NCI-H1048 (cell line): ENCODE measurements at places on chromosomes 16 and 17.

DNA sequence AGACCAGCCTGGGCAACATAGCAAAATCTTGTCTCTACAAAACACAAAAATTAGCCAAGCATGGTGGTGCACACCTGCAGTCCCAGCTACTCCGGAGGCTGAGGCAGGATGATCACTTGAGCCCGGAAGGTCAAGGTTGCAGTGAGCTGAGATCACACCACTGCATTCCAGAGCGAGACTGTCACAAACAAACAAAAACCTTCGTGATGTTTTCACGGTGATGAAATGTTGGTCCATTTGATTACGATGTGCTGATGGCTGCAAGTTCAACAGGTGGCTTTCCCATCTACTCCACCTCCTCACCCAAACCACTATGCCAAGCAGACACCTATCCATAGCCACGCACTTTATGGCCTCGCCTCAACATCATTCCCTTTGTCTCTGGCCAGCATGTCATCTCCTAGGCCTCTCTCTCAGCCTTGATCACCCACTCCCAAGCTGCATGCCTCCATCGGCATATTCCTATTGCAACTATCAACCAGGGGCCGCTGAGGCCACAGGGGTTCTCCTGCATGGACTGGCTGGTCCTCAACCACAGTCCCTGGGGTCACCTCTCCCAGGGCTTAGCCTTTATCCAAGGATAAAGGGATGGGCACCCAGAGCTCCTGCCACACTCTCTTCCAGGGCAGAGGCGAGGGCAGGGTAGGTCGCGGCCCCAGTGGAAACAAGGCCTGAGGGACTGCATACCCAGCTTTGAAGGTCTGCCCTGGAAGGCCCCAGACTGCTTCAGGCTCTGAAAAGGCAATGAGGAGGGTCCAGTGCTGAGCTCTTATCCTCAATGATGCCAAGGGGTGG is 17.1 kb upstream of the ALOX15B start:
- DNase-seq, result no peak

DNA sequence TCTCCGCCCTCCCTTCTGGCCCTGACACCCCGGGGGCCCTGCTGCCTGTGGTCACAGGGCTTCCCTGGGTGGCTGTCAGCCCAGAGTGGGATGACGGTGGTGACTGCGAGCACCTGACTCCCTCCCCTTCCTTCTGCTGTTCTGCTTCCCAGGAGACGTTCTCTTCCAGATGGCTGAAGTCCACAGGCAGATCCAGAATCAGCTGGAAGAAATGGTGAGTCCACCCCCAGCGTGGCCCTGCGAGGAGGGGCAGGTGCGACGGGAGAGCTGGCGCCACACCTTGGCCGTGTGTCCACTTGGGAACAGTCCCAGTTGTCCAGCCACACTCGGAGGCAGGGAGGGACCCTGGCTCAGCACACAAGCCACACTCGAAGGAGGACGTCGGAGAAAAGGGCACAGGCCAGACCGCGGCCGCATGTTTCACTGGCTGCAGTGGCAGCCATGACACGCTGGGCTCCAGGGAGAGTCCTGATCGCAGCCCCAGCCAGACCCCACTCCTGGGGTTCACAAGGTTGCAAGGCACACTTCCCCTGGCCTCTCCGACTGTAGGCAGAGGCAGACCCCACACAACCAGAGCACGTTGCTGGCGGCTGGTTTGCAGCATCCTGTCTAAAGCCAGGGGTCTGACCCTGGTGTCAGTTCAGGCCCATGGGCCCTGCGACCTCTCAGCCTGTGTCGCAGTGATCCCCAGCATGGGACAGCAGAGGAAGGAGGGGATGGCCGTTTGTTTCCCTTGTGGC is 49.9 kb downstream of the BAIAP2 start:
- no peak for DNase-seq

DNA sequence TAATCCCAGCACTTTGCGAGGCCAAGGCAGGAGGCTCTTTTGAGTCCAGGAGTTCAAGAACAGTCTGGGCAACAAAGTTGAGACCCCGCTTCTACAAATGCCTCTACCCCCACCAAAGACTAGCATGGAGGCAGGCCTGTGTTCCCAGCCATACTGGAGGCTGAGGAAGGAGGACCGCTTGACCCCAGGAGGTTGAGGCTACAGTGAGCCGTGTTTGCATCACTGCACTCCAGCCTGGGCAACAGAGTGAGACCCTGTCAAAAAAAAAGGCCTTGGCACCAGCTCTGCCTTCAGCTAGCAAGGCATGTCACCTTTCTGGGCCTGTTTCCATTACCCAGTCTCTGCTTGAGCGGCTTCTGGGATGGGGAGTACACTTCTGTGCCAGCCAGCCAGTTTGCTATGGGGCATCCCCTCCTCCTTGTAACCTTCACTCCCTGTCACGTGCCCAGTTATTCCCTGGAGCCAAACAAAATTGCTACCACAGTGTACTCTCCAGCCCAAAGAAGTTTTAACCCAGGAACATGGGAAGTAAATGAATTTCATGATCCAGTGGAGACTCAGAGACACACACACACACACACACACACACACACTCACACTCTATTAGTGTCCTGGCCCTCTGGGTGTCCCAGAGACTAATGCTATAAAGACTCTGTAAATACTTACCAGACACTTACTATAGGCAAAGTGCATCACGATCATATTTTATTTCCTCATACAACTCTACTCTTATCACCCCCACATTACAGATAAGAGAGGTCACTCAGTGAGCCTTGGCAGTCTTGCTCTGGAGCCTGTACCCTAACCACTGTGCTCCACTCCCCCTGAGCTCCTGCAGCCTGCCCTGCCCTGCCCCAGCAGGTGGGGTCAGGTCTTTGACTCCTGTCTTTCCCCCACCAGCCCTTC is 2.5 kb downstream of the CISD3 start:
- DNase-seq, result no peak

DNA sequence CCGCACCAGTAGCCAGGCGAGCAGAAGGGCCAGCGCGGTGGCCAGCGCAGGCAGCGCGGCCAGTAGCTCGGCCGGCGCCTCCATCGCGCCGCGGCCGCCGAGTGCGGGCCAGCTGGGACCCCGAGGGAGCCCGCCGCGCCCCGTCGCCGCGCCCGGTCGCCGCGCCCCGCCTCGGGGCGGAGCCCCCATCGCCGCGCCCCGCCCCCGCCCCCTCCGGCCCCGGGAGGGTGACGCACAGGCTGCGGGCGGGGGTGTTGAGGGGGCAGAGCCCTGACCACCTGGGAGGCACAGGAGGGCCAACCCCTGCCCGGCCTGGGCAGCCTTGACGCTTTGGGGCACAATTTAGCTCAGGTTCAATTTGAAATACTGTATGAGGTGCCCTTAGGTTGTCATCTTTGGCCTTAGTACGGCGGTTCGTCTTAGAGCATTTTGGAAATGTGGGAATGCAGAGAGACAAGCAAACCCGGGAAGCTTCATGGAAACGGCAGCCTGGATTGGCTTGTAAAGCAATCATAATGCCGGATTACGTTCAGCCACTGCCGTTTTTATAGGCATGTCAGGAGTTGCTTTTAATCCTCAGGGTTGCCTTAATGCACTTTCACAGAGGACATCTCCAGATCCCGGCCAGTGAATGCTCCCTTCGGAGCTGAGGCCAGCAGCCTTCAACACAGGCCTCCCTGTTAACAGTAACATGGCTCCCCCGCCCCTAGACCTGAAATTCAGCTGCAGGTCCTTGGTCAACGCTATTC is at the start of gene MXRA7:
Gene MXRA7, minus strand, starts transcription at position 103 of the 749 bp plus-strand sequence. Its CDS starts 19 bp downstream, at position 84.
- DNase-seq, result peak; percentile 24

GRCh38 chr17:38673707-38674013 is 1.1 kb downstream of the EPOP start:
- no peak for DNase-seq

- no peak for DNase-seq
Measured at GRCh38 chr17:40251576-40251975, 32.5 kb downstream of the WIPF2 start.

DNA sequence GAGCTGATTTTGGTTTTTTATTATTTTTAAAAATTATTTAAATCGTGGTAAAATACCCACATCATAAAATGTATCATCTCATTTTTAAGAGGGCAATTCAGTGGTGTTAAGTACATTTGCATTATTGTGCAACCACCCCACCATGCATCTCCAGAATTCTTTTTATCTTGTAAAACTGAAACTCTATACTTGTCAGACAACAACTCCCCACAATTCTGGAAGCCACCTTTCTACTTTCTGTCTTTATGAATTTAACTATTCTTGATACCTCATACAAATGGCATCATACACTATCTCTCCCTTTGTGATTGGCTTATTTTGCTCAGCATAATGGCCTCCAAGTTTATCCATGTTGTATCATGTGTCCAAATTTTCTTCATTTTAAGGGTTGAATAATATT is 97.9 kb downstream of the HS3ST3B1 start:
- DNase-seq, result no peak

DNA sequence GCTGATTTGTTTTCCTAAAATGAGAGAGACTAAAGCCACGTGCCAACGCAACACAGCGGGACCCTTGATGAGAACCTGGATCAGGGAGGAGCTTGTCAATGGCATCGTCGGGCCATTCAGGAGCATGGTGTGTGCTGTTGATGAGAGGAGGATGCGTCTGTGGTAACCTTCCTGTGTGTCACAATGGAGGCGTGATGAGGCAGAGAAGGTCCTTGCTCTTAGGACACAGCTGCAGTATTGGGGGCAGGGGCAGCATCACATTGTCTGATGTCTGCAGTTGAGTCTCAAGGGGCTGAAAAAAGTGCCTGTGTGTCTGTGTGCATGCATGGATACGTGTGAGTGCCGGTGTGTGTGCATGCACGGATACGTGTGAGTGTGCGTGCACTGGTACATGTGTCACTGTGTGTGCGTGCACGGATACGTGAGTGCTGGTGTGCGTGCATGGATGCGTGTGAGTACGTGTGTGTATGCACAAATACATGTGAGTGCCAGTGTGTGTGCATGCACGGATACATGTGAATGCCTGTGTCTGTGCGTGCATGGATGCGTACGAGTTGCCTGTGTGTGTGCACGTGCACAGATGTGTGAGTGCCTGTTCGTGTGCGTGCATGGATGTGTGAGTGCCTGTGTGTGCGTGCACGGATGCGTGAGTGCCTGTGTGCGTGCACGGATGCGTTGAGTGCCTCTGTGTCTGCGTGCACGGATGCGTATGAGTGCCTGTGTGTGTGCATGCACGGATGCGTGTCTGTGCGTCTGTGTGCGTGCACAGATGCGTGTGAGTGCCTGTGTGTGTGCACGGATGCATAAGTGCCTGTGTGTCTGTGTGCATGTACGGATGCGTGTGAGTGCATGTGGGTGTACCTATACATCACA is 39.3 kb downstream of the BAIAP2 start:
- no peak for DNase-seq

- DNase-seq, result no peak
Measured at GRCh38 chr16:27640277-27640600, 90.3 kb downstream of the KATNIP start.

GRCh38 chr17:82242698-82242976 is 13.8 kb downstream of the SLC16A3 start:
- no peak for DNase-seq

- DNase-seq, result no peak
Measured at GRCh38 chr16:85258166-85258565, 145.9 kb upstream of the CIBAR2 start.

DNA sequence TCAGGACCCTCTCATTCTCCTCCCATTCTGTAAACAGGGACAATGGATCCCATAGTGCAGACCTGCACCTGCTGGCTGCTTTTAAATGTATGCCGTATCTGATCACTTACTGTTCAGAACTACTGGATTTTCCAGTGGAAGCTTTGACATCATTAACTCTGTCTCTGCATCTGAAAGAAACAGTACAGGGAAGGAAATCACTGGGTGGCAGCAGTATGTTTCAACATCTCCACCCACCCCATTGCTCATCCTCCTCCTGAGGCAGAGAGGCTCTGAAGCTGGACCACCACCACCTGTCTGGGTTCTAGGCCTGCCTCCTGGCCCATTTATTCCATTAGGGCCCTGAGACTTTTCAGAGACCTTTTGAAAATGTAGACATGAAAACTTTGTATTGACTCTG is 2.6 kb downstream of the CCL15 start:
- DNase-seq, result no peak

GRCh38 chr17:47884905-47885730 is 10.9 kb upstream of the SP2 start:
- no peak for DNase-seq

DNA sequence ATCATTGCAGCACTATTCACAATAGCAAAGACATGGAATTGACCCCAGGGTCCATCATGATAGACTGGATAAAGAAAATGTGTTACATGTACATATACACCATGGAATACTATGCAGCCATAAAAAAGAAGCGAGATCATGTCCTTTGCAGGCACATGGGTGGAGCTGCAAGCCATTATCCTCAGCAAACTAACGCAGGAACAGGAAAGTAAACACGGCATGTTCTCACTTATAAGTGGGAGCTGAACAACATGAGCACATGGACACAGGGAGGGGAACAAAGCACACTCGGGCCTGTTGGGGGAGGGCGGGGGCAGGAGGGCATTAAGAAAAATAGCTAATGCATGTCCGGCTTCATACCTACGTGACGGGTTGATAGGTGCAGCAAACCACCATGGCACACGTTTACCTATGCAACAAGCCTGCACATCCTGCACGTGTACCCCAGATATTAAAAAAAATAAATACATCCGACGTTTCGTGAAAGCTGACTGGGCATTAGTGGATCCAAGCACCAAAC is 28.9 kb downstream of the ZNF778 start:
- no peak for DNase-seq

GRCh38 chr17:43615330-43616028 is 46.2 kb downstream of the MEOX1 start:
- no peak for DNase-seq

- DNase-seq, result no peak
Measured at GRCh38 chr17:78132767-78133178, 2.2 kb downstream of the TMC8 start.

GRCh38 chr16:22075043-22075757 is 17.1 kb upstream of the VWA3A start:
- no peak for DNase-seq

DNA sequence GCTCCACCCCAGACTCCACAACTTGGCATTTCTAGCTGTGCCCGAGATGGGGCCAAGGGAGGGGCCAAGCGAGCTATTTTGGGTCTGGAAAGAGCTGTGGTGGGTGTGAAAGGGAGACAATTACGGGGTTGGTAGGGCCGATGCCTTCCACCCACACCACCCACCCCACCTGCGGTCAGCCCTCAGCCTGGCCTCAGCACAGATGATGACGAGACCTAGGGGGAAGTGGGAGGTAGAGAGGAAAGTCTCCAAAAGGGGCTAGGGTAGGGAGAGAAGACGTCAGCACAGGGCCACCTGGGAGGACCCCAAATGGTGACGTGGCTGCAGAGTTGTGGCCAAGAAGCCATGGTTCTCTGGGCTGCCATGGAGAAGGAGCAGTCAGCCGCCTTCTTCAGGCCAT is 83.1 kb downstream of the SDK2 start:
- no peak for DNase-seq
